ENCODE measurements at places on chromosomes 2 and 18. TPM values are rescaled to one million over a fixed set of nuclear protein-coding genes. Genes with fewer than 3 reads are reported as not detected.

The SLC40A1 gene
- total RNA-seq: 133 TPM

The OTOF gene
- total RNA-seq: not detected

The RIOK3 gene
- total RNA-seq: 108 TPM

The ANKRD29 gene
- total RNA-seq: 16.9 TPM

The LTBP1 gene
- 246 TPM for total RNA-seq

The NAT8 gene
- total RNA-seq: not detected

The ERMN gene
- 5.1 TPM for total RNA-seq

The ANKRD39 gene
- total RNA-seq: 17.3 TPM

The CYTIP gene
- total RNA-seq: 18.8 TPM

The SF3B6 gene
- 127 TPM for total RNA-seq

The TSPYL6 gene
- 0.24 TPM for total RNA-seq

The ELOA2 gene
- total RNA-seq: 1.9 TPM

The CCBE1 gene
- 2.4 TPM for total RNA-seq

The VWA3B gene
- 6.7 TPM for total RNA-seq

The IGFBP5 gene
- 152 TPM for total RNA-seq

The CAPN10 gene
- total RNA-seq: 12.3 TPM

Measured in umbilical cord (tissue), 2 donors.